CD4-positive, alpha-beta T cell treated with Interleukin-10 for 1 hour (primary cell): ENCODE measurements at places on chromosomes 3 and 15.

DNA sequence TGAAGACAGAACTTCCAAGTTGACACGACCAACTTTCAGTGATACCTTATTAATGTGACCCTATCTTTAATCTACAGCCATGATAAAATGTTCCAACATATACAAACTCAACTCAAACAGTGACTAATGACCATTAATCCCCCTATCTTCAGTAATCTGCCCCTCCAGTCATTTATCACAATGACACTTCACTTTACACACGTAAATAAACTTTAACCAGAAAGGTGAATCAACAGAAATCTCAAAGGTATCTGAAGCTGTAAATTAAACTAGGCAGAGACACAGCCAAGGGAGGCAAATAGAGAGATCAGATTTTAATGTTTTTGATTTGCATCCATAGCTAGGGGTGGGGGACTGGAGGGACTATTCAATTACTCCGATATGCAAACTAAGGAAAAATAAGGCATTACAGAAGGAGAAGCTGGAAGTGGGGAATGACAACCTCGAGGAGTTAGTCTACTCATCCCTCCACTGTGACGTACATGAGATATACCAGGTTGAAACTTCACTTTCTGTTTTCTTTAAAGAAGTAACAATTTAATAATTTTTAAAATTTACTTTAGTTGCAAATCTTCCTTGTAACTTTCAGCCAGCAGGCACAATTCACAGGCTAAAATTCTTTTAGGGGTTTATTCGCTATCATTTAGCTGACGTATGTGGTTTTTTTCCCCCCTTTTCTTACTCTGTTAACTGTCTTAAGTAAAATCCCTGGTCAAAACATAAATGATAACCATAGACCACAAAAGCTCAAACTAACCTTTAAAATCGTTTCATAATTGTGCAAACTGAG lies 751.0 kb downstream of the ROBO1 start:
- DNase-seq = no peak

- DNase-seq = no peak
Measured at GRCh38 chr3:135034291-135034768, 239.3 kb downstream of the EPHB1 start.

GRCh38 chr3:8112587-8112986 lies 389.0 kb upstream of the LMCD1 start:
- DNase-seq = no peak

DNA sequence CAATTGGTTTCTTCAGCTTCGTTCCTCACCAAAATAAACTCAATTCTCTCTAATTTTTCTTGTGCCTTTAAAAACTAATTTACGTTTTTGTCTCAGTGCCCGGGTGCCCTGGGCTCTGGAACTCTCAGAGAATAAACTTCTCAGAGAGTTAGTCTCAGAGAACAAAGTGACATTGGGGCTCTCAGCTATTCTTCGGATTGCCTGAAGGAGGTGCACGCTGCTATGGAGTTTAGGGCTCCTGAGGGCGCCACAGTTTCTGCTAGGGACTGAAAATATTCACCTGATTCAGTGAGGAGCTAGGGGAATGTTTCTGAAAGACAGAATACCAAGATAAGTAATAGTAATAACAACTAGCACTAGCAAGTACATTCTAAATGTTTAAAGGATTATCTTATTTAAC lies 22.7 kb downstream of the ZIC4 start:
- DNase-seq = no peak

DNA sequence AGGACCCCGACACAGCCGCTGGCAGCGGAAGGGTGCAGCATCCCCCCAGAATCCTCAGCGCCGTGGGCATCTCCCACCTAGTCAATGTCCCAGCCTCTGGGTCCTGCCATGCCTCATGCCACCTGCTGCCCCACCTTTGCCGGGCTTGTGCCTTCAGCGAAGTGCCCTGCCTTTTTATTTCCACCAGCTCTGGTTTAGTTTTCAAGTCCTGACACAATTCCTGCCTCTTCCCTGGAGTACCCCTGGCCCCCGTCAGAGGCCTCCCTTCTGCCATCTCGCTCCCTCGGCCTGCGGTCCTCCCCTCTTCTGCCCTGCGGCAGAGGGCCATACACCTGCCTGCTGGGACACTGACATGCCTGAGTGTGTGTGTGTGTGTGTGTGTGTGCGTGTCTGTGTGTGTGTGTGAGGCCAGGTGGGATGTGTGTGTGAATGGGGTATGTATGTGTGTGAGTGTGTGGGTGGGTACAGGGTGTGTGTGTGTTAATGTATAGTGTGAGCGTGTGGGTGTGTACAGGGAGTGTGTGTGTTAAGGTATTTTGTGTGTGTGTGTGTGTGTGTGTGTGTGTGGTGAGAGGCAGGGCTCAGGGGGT lies 129.9 kb downstream of the SMAD6 start:
- no peak for DNase-seq

- no peak for DNase-seq
Measured at GRCh38 chr15:81783586-81783985, 262.2 kb downstream of the MEX3B start.

DNA sequence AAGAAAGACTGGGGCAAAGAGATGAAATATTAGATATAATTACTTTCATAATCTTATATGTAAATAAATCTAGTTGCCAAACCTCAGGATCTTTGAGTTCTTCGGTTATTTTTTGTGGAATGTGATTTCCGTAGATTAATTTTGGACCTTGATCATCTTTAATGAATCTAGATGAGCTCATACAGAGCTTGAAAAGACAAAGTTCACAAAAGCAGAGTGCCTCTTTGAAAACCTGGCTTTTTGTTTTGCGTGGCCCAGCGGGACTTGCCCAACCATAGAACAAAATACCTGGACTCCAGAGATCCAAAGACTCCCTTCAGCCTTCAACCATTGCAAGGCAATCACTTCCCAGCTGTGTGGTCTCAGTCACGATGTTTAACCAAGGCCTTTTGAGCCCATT lies 54.8 kb upstream of the CHST2 start:
- DNase-seq = no peak

GRCh38 chr3:71328926-71329325 lies 254.6 kb downstream of the FOXP1 start:
- no peak for DNase-seq

GRCh38 chr15:66780172-66780972 lies 78.3 kb downstream of the SMAD6 start:
- no peak for DNase-seq

DNA sequence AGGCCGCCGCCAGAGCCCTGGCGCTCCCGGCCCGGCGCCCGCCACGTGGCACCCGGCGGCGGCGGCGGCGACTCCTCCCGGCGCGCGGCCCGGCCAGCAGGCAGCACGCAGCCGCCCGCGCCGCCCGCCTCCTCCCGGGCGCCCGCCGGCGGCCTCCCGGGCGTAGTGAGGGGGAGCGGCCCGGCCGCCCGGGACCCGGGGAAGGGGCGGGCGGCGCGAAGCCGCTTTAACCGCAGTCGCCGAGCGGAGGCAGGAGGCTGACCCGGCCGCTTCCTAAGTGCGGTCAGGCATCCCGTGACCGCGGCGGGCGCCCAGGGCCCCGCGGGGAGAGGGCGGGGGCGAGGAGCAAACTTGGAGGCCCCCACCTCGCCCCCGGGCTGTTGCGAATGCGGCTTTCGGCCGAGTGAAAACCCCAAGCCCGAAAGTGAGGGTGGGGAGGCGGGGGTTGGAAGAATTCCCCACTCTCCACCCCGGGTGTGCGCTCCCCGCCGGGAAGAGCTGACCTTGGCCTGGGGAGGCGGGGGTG lies 1.7 kb upstream of the HES1 start:
- DNase-seq = peak; percentile 40

- DNase-seq = no peak
Measured at GRCh38 chr15:49083401-49084284, 37.4 kb upstream of the SECISBP2L start.

GRCh38 chr15:87757084-87757483 lies 499.5 kb downstream of the NTRK3 start:
- DNase-seq = no peak

DNA sequence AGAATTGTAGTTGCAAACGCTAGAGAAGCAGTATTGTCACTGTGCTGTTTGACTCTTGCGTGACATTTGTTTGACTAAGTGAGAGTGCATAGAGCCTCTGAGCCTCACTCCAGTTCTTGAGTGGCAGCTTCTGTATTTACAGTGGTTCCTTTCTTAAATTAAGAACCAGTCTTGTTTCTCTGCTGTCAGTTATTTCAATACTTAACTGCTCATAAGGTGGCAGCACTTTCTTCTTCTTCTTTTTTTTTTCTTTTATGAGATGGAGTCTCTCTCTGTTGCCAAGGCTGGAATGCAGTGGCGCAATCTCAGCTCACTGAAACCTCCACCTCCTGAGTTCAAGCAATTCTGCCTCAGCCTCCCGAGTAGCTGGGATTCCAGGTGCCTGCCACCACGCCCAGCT lies 372.1 kb downstream of the LPP start:
- no peak for DNase-seq

GRCh38 chr3:132283440-132283839 lies 33.8 kb upstream of the ACP3 start:
- DNase-seq = peak; percentile 5

DNA sequence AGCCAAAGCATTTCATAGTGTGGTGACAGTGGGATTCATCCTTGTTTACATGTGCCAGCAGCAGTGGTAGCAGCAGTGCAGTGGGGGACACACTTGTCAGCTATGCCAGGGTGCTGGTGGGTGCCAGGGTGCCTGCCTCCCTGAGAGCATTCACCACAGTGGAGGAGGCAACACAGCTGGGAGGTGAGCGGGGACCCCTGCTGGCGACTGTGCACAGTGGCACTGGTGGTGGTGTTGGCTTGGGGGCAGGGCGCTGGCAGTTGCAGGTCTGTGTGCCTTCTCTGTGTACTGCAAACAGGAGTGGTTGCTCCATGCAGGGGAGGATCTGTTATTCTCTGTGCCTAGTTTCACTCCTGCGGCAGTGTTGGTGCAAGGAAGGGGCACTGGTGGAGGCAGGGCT lies 41.2 kb downstream of the CEP63 start:
- DNase-seq = no peak

GRCh38 chr3:89441141-89441540 lies 333.7 kb downstream of the EPHA3 start:
- DNase-seq = no peak

DNA sequence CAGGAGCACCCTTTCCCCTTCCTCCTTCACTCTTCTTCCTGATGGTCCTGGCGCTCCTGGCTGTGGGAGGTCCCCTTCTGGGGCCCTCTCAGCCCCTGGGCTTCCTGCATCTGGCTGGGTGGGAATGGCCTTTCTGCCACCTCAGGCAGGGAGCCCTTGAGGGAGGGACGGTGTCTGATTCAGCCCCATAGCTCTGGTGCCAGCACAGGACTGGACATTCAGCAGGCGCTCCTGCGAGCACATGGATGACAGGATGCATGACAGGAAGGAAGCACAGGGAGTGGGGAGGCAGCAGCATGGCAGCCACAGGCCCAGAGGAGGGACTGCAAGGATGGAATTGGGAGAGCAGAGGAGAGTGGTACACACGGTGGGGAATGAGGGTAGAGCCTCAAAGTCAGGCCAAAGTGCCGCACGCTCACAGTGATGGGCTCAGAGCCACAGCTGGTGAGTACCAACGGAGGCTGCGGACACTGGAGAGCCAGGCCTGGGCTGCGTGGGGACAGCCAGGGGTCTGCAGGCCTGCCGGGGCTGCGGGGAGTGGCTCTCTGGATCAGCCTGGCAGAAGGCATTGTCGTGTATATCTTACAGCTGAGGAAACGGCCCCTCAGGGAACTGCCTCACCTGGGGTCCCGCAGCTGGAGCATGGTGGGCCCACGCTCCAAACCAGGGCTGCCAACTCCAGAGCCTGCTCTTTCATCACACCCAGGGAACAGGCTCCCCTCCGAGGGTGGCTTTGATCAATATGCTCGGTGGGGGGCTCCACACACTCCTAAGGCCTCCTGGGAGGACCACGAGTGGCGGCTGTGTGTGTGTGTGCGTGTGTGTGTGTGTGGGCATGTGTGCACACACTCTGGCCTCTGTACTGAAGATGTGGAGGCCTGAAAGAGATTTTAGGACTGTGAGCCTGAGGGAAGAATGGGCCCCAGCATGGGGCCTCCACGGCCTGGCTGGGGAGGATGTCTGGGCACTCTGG lies 51.4 kb upstream of the CTSH start:
- no peak for DNase-seq

GRCh38 chr15:63672369-63672768 lies 75.2 kb downstream of the FBXL22 start:
- peak; percentile 4 for DNase-seq

- no peak for DNase-seq
Measured at GRCh38 chr15:68158046-68158628, 47.0 kb downstream of the CALML4 start.

DNA sequence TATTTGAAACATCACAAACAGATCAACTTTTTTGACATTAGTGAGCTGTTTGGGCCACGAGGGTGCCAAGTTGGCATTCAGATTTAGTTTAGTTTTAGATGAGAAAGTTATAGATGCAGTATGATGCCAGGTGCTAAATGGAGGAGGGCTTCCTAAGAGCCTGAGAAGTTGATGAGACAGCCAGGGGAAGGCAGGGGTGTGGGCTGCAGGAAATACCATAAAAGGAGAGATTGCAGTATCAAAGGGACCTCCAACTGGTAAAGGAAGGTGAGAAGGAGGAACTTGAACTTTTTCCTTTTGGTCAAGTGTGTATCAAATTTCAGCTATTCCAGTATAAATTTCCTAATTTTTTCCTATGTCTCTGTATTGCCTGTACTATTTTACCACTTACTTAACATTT lies 2.0 kb upstream of the TNIK start:
- DNase-seq = peak; percentile 54

- DNase-seq = no peak
Measured at GRCh38 chr3:155394240-155394639, 100.8 kb upstream of the STRIT1 start.

DNA sequence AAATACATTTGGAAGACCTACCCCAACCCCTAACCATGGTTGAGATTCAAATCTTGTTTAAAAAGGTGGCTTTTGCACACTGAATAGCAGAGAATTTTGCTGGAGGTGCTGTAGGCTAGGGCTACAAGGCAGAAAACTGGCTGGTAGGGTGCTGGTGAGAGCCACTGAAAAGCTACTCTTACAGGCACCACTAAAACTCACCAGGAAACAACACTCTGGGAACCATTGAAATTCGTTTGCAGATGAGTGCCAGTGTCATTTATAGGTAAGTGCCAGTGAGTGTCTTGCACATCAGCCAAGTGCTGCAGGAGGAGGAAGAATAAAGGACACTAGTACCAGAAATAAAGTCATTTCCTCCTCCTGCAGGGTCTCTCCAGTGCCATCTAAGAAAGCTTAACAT lies 610.2 kb downstream of the ZNF385D start:
- DNase-seq = no peak

- no peak for DNase-seq
Measured at GRCh38 chr3:46021516-46021915, 5.8 kb downstream of the XCR1 start.

GRCh38 chr3:126107203-126107939 lies 23.4 kb upstream of the SLC41A3 start:
- no peak for DNase-seq

DNA sequence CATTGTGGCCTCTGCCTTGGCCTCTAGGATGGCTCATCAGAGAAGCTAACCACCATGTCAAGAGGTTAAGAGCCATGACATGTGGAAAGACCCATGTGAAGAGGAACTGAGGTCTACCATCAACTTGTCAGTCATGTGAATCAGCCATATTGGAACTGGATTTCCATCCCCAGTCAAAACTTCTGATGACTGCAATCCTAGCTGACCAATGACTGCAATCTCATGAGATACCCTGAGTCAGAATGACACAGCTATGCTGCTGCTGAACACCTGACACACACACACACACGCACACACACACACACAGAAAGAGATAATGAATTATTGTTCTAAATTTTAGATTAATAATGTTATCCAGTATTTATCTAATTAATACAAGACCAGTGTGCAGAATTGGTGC lies 337.5 kb upstream of the LMCD1 start:
- no peak for DNase-seq

- peak; percentile 34 for DNase-seq
Measured at GRCh38 chr3:172808969-172809546, 58.5 kb downstream of the ECT2 start.

- DNase-seq = no peak
Measured at GRCh38 chr3:166860217-166860616, 519.9 kb downstream of the ZBBX start.
